ENCODE measurements at places on chromosomes 3 and 15.

GRCh38 chr3:147369661-147370123 lies 36.7 kb downstream of the ZIC4 start:
- no peak for DNase-seq

DNA sequence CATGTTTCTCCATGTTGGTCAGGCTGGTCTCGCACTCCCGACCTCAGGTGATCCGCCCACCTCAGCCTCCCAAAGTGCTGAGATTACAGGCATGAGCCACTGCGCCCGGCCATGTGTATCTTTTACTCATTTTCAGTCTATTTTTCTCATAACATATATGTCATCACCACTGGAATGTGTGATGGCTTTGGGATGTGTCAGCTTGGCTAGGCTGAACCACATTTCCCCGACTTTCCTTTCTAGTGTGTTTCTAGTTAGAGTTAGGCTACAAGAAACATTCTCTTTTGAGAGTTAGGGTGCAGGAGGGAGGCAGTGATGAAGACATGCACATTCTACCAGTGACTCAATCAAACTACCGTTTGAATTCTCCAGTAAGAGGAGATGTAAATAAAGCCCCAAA lies 444.9 kb upstream of the THBS1 start:
- DNase-seq, result no peak

DNA sequence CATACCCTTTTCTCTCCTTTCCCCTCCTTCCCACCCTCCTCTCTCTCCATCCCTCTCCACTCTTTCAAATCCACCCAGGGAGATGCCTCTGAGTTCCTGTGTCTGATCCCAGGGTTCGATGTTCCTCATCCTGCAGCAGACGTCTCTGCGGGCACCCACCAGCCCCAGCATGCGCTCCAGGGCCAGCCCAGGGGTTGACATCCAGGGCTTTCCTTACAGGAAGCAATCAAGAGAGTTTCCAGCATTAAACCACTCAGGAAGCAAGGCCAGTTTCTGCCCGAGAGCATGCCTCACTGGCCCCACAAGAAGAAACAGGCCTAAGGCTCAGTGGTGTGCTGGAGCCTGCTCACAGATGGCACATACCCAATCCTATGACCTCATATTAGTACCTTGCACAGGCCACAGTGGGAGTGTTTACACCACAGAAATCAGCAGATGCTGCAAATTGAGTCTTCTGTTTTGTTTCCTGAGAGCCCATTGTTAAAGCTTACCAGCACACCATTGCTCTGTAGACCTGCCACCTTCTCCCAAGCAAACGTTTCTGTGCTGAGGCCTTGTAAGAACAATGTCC lies 13.2 kb downstream of the SLC6A1 start:
- no peak for DNase-seq

DNA sequence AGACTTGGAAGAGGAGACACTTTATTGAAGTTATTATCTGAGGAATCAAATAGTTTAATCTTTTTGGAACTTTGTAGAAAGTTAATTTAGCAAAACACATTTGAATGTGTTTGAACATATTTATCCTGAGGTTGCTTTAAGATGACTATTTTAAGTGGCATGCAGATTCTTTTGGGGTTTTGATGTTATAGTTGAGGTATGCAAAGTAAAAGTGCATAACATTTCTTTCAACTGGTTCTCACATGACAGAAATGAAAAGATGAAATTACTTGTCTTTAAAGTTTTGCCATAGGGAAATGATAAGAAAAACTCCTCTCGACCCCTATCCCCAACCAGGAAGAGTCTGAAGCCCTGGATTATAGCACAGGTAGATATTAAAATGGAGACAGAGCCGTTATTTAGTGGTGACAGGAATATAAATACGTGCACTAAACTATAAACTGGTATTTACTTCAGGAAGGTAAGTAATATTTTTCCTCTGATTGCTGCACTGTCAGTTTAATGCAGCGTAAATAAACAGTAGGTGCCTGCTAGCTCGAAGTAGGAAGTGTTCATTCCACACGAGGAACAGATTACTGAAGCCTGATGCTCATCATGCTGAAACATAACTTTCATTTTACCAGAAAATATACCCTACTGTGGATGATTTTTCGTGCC lies 15.1 kb upstream of the SATB1 start:
- no peak for DNase-seq

- DNase-seq, result no peak
Measured at GRCh38 chr3:40852712-40853111, 328.0 kb downstream of the ZNF621 start.

GRCh38 chr3:51354731-51355615 lies 30.1 kb upstream of the MANF start:
- DNase-seq, result no peak

DNA sequence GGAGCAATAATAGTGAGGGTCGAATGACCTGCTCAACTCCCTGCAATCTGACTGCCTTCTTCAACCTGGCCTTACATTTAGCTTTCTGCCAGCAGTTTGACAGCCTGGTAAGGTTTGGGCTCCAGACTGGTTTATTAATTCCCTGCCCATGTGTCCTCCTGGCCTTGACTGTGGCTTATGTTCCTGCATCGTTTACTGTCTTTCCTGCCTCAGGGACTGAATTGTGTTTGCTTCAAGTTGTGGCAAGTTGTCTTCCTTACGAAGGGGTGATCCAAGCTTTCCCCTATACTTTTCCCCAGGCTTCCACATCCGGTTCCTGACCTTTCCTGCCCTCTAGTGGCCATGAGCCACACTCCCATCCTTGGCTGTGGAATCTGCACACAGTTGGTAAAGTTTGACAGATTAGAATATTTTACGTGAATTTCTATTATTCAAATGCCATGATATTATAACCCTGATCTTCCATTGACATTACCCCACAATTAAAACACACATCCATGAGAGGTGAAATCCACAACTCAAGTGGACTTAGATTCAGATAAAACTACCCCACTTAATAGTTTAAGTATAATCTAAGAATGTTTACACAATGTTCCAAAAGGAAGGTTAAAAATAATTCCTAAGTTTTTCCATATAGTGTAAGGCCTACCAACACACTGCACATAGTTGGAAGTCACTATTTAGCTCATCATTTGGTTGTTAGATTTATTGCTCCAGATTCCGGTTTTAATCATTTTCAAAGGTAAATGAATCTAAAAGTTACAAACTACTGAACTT lies 95.7 kb downstream of the NEDD4 start:
- DNase-seq, result peak; percentile 66

GRCh38 chr3:152419748-152420147 lies 151.0 kb downstream of the MBNL1 start:
- no peak for DNase-seq

GRCh38 chr3:4547799-4548198 lies 54.7 kb downstream of the ITPR1 start:
- no peak for DNase-seq

GRCh38 chr3:150384296-150385212 lies 23.5 kb upstream of the TSC22D2 start:
- DNase-seq, result peak; percentile 24

DNA sequence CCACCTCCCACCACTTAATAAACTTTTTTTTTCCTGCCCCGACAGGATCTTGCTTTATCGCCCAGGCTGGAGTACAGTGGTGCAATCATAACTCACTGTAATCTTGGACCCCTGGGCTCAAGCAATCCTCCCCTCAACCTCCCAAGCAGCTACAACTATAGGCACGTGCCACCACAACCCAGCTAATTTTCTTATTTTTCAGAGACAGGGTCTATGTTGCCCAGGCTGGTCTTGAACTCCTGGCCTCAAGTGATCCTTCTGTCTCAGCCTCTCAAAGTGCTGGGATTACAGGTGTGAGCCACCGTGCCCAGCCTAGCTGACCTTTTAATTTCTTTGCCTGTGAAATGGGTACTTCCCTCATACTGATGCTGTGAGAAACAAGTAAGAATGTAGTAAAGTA lies 3.9 kb upstream of the C15orf40 start:
- no peak for DNase-seq

- DNase-seq, result no peak
Measured at GRCh38 chr3:126125341-126125740, 41.4 kb upstream of the SLC41A3 start.

GRCh38 chr3:55721716-55722484 lies 234.8 kb upstream of the WNT5A start:
- DNase-seq, result peak; percentile 66

DNA sequence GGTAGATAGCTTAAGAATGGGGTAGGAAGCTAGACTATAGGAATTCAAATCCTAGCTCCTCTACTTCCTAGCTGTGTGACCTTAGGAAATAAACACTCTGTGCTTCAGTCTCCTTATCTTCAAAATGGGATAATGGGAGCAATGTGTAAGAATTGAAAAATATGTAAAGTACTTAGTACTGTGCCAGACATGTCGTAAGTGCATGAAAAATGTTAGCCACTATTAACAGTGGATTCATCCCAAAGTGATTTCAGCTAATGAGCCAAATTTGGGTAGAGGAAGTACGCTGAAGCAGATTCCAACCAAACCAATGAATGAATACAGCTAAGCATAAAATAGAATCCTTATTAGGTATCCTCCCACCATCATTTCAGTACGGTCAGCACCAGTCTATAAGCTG lies 192.1 kb downstream of the RORA start:
- no peak for DNase-seq

DNA sequence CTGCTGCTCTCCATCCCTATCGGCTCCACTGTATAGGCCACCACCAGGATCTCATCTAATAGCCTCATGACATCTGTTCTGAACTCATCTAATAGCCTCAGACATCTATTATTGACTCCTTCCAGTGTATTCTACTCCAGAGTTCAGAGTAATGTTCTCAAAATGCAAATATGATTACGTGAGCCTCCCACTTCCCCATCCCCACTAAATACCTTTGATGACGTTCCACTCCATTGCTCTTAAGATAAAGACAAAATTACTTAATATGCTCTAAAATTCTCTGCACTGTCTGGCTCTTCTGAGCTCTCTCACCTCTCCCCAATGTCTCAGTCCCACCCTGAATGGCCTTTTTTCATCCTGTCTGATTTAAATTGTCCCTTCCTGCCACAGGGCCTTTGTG lies 94.7 kb downstream of the SAMMSON start:
- no peak for DNase-seq

GRCh38 chr15:29392358-29392757 lies 122.7 kb upstream of the NSMCE3 start:
- no peak for DNase-seq

DNA sequence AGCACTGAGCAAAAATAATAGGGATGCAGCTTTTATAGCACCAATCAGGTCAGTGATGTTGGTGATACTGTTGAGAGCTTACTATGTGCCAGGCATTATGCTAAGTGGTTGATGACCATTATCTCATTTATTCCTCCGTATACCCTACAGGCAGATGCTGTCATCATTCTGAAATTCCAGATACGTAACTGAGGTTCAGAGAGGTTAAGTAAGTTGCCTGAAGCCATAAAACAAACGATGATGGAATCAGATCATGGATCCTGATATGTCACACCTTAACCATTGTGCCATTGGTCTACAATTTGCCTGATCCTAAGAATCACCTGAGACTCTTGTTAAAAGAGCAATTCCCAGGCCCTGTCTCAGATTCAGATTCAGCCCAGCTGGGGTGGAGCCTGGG lies 49.5 kb downstream of the ST6GAL1 start:
- no peak for DNase-seq

DNA sequence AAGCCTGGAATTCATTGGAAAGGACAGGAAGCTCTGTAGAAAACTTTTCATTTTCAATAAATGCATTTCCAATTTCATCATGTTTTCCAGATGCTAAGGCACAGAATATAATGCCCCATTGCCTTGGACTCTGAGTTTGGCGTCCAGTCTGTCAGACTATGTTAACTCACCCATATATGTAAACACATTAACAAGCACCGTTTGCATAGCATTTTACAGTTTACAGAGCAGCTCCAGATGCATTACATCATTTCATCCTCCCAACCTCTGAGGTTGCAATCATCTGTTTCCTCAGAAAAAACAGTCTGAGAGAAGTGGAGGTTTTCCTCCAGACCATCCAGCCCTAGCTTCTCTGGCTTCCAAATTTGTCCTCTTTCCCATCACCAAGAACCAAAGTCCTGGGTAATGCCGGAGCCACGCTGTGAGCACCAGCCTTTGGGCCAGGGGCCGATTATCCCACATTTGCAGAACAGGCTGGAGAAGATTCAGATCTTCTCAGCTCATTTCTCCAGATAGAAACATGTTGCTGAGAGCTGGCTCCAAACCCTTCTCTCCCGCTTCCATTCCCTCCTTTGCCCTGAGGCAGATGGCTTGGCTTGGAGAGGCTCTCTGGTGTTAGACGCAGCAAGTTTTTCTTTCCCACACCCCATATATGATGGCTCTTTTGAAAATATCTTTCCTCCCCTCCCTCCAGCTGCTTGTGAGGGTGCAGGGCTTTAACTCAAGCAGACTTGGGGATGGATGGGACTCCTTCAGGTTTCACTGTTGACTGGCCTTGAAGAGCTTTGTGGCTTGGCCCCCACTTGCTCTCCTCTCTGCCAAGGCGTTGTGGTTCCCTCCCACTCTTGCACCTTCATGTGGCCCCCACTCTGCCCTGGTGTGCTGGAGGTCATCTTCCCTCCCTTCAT lies 26.0 kb downstream of the CYP19A1 start:
- no peak for DNase-seq

DNA sequence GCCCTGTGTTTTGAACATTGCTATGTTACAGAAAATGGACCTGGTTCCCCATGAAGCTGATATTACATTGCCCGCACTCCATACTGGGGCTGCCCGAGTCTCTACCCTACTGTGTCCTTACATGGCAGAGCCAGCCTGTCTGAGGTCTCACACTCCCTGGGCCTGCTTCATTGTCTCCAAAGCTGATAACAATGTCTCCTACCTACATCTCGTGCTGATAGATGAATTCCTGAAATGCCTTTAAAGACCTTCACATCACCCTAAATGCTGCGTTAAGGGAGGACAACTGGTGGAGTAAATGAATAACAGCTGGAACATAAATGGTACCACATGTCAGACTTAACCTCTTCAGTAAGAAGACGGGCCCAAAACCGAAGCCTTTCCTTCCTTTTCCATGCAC lies 62.9 kb upstream of the PTX3 start:
- DNase-seq, result no peak

- no peak for DNase-seq
Measured at GRCh38 chr3:188759336-188760005, 412.3 kb upstream of the TPRG1 start.

- peak; percentile 57 for DNase-seq
Measured at GRCh38 chr3:30667280-30667651, 60.9 kb downstream of the TGFBR2 start.

DNA sequence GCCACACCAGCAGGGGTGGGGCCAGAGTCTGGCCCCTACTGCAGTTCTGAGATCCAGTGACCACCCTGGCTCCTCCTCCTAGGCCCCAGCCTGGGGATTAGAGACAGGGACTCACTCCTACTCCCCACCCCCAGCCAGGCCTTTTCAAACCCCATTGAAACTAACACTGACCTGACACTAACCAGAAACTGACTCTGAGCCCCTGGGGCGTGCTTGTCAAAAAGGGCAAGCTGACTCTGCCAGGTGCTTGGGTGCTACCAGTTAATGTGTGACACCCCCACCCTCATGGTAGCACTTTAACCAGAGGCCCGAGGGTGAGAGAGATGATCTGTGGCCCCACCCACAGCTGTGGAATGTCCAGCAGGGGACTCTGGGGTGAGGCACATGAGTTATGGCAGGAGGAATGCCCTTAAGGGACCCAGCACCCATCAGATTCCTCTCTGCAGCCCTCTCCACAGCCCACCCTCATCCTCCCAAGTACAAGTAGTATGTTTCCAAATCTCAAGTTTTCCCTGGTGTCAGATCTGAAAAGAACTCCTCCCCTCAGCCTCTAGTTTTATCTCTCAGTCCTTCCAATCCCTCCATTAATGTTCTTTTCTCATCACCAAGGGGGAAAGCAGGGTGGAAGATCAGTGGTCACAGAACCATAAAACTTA lies 1.4 kb downstream of the PTH1R start:
- peak; percentile 79 for DNase-seq

GRCh38 chr15:62506217-62506805 lies 341.2 kb upstream of the C2CD4B start:
- DNase-seq, result peak; percentile 21
